AG08395 (cell line): ENCODE measurements at places on chromosomes 5 and 9.

DNA sequence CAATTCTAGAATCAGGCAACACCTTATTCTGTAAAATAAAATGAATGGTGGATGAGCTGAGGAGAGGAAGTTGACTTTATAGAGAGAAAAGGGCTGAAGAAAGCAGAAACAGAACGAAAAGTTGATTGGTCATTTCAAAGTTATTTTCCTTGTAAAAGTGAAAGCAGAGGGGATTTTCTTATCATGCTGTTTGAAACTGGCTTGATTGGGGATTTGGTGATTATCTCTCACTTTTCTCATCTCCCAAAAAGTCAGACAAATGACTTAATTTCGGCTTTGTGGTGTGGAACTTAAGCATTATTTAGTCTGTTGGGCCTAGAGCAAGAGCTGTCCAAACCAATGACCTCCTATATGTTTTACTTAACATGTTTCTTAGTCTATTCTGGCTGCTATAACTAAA is 60.5 kb upstream of the ITGA2 start:
- no peak for DNase-seq

DNA sequence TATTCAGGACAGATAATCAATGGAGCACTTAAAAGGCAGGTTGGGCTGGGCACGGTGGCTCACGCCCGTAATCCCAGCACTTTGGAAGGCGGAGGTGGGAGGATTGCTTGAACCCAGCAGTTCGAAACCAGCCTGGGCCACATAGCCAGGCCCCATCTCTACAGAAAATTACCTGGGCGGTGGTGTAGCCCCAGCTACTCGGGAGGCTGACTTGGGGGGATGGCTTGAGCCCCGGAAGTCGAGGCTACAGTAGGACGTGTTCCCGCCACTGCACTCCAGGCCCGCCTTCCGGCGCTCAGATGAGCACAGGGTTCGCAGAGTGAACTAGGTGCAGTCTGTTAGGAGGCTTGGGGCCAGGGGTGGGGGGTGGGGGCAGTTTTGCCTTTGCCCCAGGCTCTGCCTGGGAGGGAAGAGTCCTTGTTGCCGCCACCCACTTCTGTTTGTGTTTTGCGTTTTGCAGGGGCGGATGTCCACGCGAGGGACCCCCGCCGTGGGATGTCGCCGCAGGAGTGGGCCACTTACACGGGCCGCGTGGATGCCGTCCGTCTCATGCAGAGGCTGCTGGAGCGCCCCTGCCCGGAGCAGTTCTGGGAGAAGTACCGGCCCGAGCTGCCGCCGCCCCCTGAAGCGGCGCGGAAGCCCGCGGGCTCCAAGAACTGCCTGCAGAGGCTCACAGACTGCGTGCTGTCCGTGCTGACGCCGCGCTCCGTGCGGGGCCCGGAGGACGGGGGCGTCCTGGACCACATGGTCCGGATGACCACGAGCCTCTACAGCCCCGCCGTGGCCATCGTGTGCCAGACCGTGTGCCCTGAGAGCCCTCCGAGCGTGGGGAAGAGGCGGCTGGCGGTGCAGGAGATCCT is 85.2 kb downstream of the ANKRD33B start:
- DNase-seq = no peak

- no peak for DNase-seq
Measured at GRCh38 chr5:124998520-124998919, 252.1 kb upstream of the ZNF608 start.

- DNase-seq = no peak
Measured at GRCh38 chr5:111224561-111225345, 569 bp downstream of the CAMK4 start.

DNA sequence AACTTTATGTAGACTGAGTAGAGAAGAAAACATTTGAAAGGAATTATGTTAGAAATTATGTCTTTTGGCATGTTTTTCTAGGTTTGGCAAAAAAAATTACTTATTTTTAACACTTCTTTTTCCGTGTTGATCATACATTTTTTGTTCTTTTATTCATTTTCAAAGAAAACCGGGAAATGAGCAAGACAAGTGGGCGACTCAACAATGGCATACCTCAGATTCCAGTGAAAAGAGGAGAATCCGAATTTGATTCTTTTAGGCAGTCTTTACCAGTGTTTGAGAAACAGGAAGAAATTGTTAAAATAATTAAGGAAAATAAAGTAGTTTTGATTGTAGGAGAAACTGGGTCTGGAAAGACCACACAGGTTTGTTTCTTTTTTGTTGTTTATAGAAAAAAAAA is 12.9 kb downstream of the YTHDC2 start:
- DNase-seq = no peak

DNA sequence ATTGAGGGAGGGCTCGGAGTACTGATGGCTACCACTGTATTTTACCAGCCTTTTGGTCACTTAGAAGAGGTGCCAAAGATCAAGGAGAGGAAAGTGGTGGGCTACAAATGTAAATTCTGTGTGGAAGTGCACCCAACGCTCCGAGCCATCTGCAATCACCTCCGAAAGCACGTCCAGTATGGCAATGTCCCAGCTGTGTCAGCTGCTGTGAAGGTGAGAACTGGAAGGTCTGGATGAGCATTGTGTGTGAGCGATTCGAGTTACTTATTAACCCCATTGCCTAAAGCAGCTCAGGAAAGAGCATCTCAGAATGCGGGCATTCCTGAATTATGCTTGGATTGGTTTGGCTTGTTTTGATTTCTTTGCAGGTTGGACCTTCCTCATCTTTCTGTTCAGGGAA is 67.5 kb downstream of the ZNF462 start:
- DNase-seq = no peak

DNA sequence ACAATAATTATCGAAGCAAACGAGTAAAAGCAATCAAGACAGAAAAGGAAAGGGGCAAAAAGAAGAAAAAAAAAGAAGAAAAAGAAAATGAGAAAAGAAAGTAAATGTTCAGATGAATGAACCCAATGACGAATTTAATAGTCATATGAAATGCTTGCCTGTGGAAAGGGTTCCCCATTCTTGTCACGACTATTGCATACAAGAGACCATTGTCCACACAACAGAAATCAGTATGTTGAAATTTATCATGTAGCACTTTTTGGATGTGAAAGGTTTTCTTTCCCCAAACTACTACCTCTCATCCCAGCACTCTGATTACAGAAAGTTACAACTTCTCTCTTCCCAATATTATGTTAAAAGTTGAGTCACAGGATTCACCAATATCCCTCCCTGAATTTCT is 162.4 kb downstream of the ZDHHC21 start:
- DNase-seq = no peak

- no peak for DNase-seq
Measured at GRCh38 chr5:154758977-154759376, 3.8 kb downstream of the LARP1 start.

- DNase-seq = no peak
Measured at GRCh38 chr9:84871983-84872382, 202.5 kb downstream of the NTRK2 start.
